ENCODE measurements at places on chromosomes 11 and 22.
A peak's percentile ranks its signal among the peaks of the same experiment; 100 is the strongest.

- H3K4me1 ChIP-seq = peaks cover 24% of the 10 kb centered on the region
- no peaks in the 10 kb centered on the region for H3K27me3 ChIP-seq
- no peak overlapping the region for H3K27ac ChIP-seq
- peaks cover 32% of the 10 kb centered on the region for H3K36me3 ChIP-seq
Measured at GRCh38 chr11:118581057-118581456, 8.8 kb downstream of the ARCN1 start.

GRCh38 chr11:69887330-69887729 is 68.1 kb upstream of the FGF3 start:
- H3K27me3 ChIP-seq = peaks cover 17% of the 10 kb centered on the region
- H3K27ac ChIP-seq = no peak overlapping the region
- no peaks in the 10 kb centered on the region for H3K4me1 ChIP-seq
- H3K36me3 ChIP-seq = no peaks in the 10 kb centered on the region

DNA sequence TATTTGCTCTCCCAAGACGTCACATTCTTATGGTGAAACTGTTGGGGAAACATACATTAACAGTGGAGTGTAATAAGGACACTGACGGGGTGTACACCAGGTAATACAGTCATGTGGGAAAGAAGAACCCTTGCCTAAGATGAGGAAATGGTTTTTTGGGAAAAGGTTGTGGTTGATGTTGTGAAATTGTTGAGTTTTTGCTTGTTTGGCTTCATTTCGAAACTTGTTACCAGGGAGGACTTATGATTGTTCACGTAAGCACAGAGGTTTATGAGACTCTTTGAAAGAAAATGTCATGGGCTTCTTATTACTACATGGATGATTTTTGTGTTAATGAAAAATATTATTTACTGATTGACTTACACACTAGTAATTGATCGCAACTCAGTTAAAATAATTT is 16.8 kb downstream of the ANO3 start:
- no peaks in the 10 kb centered on the region for H3K4me1 ChIP-seq
- H3K4me3 ChIP-seq = no peak overlapping the region
- H3K36me3 ChIP-seq = no peaks in the 10 kb centered on the region
- no peaks in the 10 kb centered on the region for H3K27me3 ChIP-seq
- no peak for DNase-seq
- no peak overlapping the region for H3K27ac ChIP-seq

DNA sequence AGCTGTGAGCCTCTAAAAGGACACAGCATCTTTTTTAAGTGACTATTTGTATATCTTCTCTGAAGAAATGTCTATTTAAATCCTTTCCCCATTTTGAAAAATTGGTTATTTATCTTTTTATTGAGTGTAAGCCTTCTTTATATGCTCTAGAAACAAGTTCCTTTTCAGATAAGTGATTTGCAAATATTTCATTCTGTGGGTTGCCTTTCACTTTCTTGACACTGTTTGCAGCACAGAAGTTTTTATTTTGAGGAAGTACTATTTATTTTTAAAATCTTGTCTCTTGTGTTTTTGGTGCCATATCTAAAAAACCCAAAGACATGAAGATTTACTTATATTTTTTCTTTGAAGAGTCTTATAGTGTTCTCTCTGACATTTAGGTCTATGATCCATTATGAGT is 40.1 kb upstream of the LYVE1 start:
- no peak overlapping the region for H3K4me3 ChIP-seq
- DNase-seq = no peak
- peaks cover 14% of the 10 kb centered on the region for H3K27me3 ChIP-seq
- H3K4me1 ChIP-seq = peaks cover 5% of the 10 kb centered on the region
- no peaks in the 10 kb centered on the region for H3K36me3 ChIP-seq

DNA sequence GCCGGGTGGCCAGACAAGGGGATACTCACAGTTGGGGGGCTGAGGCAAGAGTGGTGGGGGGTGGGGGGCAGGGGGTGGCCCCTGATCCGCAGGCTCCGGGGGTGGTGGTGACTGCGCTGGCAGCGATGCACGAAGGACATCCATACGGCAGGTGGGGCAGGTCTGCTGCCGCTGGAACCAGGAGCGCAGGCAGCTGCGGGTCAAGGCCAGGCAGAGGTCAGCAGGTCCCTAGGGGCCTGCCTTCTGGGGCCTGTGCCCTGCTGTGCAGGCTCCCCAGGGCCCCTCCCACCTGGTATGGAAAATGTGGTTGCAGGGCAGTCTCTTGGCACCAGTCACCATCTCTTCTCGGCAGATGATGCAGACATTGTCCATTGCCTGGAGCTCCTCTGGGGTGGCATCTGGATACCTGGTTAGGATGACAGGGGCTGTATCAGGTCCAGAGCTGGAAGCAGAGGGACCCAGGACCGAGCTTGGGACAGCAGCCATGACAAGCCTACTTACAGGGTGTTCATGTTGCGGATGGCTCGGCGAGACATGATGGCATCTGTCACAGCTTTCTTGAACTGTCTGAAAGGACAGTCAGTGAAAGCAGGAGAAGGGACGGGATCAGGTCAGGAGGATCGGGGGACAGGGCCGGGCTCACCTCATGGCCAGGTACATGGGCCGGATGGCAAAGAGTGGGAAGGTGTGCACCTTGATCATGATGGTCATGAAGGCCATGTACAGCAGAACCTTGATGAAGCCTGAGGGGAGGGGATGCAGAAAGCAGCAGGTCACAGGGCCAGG is 3.5 kb downstream of the SYVN1 start:
- no peak for DNase-seq
- no peak overlapping the region for H3K27ac ChIP-seq
- H3K36me3 ChIP-seq = peaks cover 20% of the 10 kb centered on the region
- H3K4me3 ChIP-seq = no peak overlapping the region

GRCh38 chr11:118634431-118635236 is 27.2 kb downstream of the PHLDB1 start:
- H3K4me1 ChIP-seq = no peaks in the 10 kb centered on the region
- no peaks in the 10 kb centered on the region for H3K36me3 ChIP-seq
- no peaks in the 10 kb centered on the region for H3K27me3 ChIP-seq
- peak; percentile 32 for DNase-seq
- no peak overlapping the region for H3K4me3 ChIP-seq
- no peak overlapping the region for H3K27ac ChIP-seq

GRCh38 chr11:128738942-128739341 is 45.1 kb downstream of the FLI1 start:
- peak overlapping the region; percentile 44 for H3K4me3 ChIP-seq
- peaks cover 80% of the 10 kb centered on the region for H3K4me1 ChIP-seq
- no peaks in the 10 kb centered on the region for H3K27me3 ChIP-seq
- no peak for DNase-seq
